GM12865 (cell line): ENCODE measurements at places on chromosomes 13 and 19.
A peak's percentile ranks its signal among the peaks of the same experiment; 100 is the strongest.

DNA sequence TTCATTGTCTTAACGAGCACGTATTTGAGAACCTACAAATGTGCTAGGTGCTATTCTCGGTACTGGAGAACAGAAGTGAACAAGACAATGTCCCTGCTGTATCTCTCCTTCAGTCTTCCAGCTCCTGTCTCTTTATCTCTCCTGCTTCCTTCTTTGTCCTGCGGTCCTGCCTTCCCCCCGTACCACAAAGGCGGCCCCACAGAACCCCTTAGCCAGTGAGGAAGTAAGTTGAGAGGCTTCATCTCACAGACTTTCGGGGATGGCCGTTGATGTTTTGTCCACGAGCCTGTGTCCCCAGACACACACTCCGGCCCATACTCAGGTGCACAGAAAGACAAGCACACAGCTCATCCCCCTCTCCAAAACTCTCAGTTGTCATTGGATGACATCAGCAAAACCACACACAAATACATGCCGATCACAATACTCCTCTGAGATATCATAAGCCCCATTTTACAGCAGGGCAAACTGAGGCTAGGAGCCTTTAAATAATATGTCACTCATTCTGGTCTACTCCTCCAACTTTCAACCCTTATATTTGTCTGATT lies 507 bp upstream of the SWSAP1 start:
- DNase-seq, result no peak

DNA sequence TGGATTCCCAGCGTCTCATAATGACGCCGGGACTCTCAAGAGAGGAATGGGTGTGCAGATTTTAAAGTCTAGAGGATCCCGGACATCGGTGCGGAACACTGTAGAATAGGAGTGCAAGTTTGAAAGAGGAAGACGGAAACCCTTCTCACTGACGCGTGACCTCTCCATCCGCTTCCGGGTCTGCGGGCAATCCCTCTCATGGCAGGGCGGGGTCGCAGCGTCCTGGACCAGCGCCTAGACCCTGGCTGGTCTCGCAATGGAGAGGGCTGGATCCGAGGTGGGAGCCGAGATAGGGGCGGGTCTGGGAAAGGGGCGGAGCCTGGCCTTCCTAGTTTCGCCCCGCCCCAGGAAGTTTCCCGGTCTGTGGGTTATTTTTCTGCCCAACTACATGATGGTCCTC lies 4.6 kb upstream of the ZNF845 start:
- no peak for DNase-seq

GRCh38 chr19:3281026-3281425 lies 56.6 kb downstream of the CELF5 start:
- no peak for DNase-seq

GRCh38 chr19:32164384-32164992 lies 180.9 kb upstream of the ZNF507 start:
- DNase-seq, result no peak

DNA sequence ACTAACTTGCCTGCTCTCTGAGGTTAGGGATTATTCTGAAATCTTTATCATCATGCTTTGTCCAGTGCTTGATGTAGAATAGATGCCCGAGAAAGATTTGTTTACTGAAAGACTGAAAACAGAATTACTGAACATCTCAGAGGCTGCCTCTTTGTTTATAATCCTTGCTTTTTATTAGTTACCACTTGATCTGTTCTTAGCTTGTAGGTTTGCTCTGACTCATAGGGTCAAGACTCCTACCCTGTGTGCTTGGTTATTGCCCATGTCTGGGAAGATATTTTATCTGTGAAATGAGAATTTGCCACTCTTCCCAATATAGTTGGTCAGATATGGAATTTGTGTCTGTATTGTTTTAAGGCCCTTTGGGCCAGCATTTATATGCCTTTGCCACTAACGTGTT lies 675.3 kb downstream of the DIAPH3 start:
- no peak for DNase-seq

DNA sequence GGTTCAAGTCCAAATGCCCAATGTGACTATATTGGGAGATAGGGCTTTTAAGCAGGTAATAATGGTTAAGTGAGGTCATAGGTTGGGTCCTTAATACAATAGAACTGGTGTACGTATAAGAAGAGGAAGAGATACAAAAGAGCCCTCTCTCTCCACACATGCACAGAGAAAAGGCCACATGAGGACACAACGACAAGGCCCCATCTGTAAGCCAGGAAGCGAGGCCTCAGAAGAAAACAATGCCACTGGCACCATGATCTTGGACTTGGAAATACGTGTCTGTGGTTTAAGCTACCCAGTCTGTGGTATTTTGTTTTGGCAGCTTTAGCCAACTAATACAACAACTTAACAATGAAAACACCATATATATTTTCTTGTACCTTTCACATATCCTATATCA lies 23.4 kb upstream of the RFC3 start:
- no peak for DNase-seq

GRCh38 chr19:14118165-14119051 lies 846 bp upstream of the PRKACA start:
- peak; percentile 32 for DNase-seq

GRCh38 chr19:661427-662196 lies 1.4 kb downstream of the RNF126 start:
- peak; percentile 76 for DNase-seq

GRCh38 chr13:34513526-34513925 lies 428.5 kb upstream of the NBEA start:
- DNase-seq, result no peak
